ENCODE measurements at places on chromosomes 2 and 18. TPM values are rescaled to one million over a fixed set of nuclear protein-coding genes. Genes with fewer than 3 reads are reported as not detected.

ANKRD23 gene
- total RNA-seq = 4.2 TPM

ANKRD62 gene
- not detected for total RNA-seq

PID1 gene
- total RNA-seq = not detected

UGT1A4 gene
- not detected for total RNA-seq

TMEM198 gene
- total RNA-seq = 1.1 TPM

DNA sequence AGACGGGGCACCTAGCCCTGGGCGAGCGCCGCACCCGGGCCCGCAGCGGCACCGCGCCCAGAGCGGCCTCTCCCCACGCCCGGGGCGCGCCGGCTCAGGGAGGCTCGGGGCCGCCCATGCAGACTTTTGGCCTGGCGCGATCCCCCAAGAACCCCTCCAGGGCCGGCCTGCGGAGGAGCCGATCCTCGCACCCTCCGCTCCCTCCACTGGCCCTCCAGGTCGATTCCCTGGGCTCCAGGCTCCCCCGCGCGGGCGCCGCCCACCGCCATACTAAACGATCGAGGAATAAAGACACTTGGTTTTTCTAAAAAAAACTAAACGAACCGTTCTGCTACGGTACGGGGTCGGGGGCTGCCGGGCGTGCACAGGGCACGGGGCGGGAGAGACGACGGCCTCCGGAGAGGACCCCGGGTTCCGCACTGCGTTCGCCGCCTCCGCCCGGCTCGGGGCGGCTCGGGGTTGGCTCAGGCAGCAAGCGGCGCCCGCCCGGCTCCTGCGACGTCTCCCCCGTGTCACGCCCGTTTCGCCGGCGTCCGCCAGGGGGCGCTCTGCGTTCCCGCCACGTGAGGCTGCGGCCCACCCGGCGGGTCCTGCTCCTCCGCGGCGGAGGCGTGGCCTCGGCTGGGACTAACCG is 365 bp upstream of the KHK start:
- H3K27me3 ChIP-seq = no peaks in the 10 kb centered on the region
- peaks cover 30% of the 10 kb centered on the region for H3K4me1 ChIP-seq
- DNase-seq = peak; percentile 96
- H3K4me3 ChIP-seq = peak overlapping the region; percentile 81

DNA sequence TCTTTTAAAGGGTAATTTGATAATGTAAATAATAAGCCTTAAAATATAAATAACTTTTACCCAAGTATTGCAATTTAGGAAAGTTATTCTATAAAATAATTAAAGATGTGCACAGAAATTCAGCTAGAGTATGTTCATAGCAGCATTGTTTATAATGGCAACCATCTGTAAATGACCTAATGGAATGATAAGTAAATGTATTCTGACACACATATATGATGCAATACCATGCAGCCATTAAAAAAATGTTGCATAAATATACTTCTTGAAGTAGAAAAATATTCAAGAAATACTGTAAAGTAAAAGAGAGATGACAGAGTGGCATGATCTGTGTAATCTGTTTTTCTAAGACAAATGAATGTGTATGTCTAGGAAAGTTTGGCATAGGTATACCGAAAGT is 545.7 kb downstream of the ZEB2 start:
- no peaks in the 10 kb centered on the region for H3K36me3 ChIP-seq
- H3K4me3 ChIP-seq = no peak overlapping the region
- no peaks in the 10 kb centered on the region for H3K4me1 ChIP-seq
- H3K27ac ChIP-seq = no peak overlapping the region
- no peaks in the 10 kb centered on the region for H3K27me3 ChIP-seq
- DNase-seq = no peak

- H3K36me3 ChIP-seq = no peaks in the 10 kb centered on the region
- H3K4me3 ChIP-seq = no peak overlapping the region
- H3K27me3 ChIP-seq = no peaks in the 10 kb centered on the region
- no peaks in the 10 kb centered on the region for H3K4me1 ChIP-seq
Observed at GRCh38 chr2:147603447-147603846, 241.4 kb upstream of the ACVR2A start.

DNA sequence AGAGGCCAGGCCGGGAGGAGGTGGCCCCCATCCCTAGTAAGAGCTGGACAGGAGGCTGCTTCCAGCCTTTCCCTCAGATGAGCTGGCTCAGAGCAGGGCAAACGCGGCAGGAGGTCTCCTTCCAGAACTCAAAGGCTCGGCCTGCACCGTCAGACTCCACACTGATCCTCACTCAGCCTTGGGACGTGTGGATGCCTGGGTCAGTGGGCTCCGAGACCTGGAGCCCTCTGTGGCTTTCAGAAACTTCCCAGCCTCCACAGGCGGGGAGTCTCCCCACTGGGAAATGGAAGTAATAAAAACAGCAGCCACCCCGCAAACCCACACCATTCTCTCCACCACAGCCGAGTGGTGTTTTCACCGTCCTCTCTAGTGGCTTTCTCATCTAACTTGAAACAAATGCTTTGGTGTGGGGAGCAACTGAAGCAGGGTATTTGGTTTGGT is 54.3 kb downstream of the INPP5D start:
- H3K4me3 ChIP-seq = no peak overlapping the region
- H3K36me3 ChIP-seq = peaks cover 9% of the 10 kb centered on the region
- H3K27ac ChIP-seq = peak overlapping the region; percentile 46
- H3K27me3 ChIP-seq = no peaks in the 10 kb centered on the region

GRCh38 chr2:190511104-190511503 is 23.4 kb downstream of the NEMP2 start:
- no peak overlapping the region for H3K4me3 ChIP-seq
- H3K36me3 ChIP-seq = peaks cover 30% of the 10 kb centered on the region
- H3K4me1 ChIP-seq = peaks cover 26% of the 10 kb centered on the region
- no peak for DNase-seq

- H3K4me1 ChIP-seq = no peaks in the 10 kb centered on the region
- no peak overlapping the region for H3K27ac ChIP-seq
- DNase-seq = no peak
- H3K27me3 ChIP-seq = peaks cover 7% of the 10 kb centered on the region
- H3K36me3 ChIP-seq = no peaks in the 10 kb centered on the region
Observed at GRCh38 chr18:56568986-56569385, 69.4 kb downstream of the TXNL1 start.

GRCh38 chr18:21345840-21346239 is 103.8 kb downstream of the GREB1L start:
- H3K4me1 ChIP-seq = no peaks in the 10 kb centered on the region
- DNase-seq = no peak
- peaks cover 15% of the 10 kb centered on the region for H3K27me3 ChIP-seq
- H3K4me3 ChIP-seq = no peak overlapping the region

- H3K27me3 ChIP-seq = no peaks in the 10 kb centered on the region
- no peaks in the 10 kb centered on the region for H3K36me3 ChIP-seq
- peak overlapping the region; percentile 48 for H3K27ac ChIP-seq
- H3K4me3 ChIP-seq = no peak overlapping the region
- no peak for DNase-seq
Observed at GRCh38 chr2:98484121-98484557, 39.5 kb downstream of the INPP4A start.

- no peak overlapping the region for H3K4me3 ChIP-seq
- H3K4me1 ChIP-seq = peaks cover 53% of the 10 kb centered on the region
- no peaks in the 10 kb centered on the region for H3K27me3 ChIP-seq
- H3K27ac ChIP-seq = peak overlapping the region; percentile 59
- H3K36me3 ChIP-seq = no peaks in the 10 kb centered on the region
Observed at GRCh38 chr18:48842259-48843061, 108.3 kb downstream of the SMAD7 start.

DNA sequence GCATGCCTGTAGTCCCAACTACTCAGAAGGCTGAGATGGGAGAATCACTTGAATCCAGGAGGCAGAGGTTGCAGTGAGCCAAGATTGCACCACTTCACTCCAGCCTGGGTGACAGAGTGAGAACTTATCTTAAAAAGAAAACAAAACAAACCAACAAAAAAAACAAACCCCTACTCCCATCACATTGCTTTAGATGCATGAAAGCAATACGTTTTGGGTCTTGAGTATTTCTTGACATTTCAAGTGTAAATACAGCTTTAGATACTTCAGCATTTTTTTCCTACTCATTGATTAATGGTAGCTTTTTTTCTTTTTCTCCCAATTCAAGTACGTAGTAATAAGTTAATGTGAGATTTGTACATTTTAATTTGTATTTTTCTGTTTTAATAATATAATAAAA is 20.3 kb downstream of the RASGRP3 start:
- no peaks in the 10 kb centered on the region for H3K36me3 ChIP-seq
- peaks cover 5% of the 10 kb centered on the region for H3K27me3 ChIP-seq
- H3K27ac ChIP-seq = no peak overlapping the region
- H3K4me1 ChIP-seq = peaks cover 18% of the 10 kb centered on the region
